Stimulated activated CD8-positive, alpha-beta memory T cell treated with anti-CD3 and anti-CD28 coated beads, Interleukin-2, amount 100 ng/mL, for 1 hour (primary cell): ENCODE measurements at places on chromosomes 12 and 14.

DNA sequence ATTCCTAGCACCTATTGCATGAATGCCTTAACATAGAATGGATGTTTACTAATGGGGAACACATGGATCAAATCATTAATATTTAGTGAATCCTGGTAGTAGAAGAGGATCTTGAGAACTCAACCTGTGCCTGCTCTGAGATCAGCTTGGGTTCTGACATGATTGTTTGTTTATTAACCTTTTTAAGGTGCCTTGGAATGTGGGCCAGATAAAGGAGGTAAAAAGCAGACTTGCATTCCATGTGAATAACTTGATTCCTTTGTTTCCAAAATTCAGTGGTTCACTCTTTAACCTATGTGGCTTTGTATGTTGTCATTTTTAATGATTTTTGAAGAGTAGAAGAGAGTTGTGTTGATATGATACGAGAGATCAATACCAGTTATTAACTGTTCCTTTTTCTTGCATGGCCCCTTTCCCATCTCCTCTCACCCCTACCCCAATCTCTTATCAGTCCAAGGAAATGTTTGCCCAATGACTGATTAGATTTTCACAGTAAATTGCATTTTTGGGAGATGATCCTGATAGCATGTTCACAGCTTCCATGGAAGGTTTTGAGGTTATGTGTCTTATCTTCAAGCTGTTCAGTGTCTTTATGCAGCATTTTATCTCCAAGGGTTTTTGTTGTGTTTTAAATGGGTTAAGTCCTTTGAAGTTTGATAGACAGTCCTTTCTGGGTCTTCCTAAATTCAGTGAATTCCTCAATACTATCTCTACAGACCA is 193.7 kb upstream of the FRMD6 start:
- DNase-seq = no peak

- no peak for DNase-seq
These were observed 216.1 kb downstream of the MSRB3 start for GRCh38 chr12:65494537-65494936.

DNA sequence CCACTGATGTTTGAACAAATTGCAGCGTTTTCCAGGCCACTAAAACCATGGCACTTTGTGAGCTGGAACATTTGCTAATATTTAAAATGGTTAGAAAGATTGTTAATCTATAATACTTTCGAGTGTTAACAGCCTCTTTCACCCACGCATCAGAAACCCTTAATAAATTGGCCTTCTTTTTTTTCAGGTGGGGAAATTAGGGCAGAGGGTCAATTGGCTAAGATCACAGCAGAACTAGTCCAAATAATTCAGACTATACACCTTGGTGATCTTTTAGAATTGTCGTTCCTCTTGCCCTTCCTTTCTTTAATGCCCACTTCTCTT is 105.8 kb downstream of the PTCSC3 start:
- no peak for DNase-seq

DNA sequence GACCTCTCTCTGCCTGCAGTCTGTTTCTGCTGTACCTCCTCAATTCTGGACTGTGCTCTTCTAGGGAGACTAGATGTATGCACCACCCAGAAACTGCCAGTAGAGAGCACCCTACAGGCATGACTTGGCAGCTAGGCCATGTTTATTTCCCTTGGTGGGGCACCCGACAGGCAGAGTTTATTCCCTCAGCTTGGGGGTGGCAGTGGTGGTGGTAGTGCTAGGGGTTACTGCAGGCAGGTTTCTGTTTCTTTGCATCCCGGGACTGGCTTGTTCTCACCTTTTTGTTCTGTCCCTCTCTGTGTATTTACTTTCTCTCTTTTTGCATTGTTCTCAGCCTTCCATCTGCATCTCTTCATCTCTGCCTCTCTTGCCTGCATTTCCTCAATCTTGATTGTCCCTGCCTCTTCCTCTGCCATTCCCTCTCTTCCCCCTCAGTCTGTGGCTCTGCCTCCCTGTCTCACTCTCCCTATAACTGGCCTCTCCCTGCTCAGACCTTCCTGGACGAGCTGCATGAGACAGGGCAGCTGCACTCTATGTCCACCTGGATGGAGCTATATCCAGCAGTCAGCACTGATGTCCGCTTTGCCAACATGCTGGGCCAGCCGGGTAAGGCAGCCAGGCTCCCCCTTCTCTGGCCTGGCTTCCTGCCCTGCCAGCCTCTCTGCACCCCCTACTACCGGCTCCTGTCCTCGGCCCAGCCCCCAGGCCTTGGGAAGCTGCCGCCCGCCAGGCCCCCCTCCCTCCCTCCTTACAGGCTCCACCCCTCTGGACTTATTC is 13.8 kb downstream of the PRPF40B start:
- DNase-seq = no peak

- no peak for DNase-seq
These were observed 23.6 kb upstream of the SSTR1 start for GRCh38 chr14:38184132-38184531.

- no peak for DNase-seq
These were observed 13.0 kb upstream of the LEMD3 start for GRCh38 chr12:65156366-65156841.

DNA sequence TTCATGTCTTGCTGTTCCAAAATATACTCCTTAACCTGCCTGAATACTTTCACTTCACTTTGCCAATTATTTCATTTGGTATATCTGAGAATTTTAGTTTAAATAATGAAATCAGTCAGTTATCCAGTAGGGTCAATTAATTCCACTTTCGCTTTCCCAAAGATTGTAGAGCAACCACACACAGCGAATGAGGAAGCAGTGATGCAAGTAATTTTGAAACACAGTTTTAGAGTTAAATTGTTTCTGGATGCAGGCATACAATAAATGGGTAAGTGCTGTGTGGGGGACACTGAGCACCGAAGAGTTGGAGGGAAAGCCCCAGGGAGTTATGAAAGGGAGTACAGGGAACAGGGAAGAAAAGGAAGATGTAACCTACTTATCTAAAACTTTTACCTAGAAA is 62.8 kb downstream of the TSHR start:
- DNase-seq = no peak

DNA sequence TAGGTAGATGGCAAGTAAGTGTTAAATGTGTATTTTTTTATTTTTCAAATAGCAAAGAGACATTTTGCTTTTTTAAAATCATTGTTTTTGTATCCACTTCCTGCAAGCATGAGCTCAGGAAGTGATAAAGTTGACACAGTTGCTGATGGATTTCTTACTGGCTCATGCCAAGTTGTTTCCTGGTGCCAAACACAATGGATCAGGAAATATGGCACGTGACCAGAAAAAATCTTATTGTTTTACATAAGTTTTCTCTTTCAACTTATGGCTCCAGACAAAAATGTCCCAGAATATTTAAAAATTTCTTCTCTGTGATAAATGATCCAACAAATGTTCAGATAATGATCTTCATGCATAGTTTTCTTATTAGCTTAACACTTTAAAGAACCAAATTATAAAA is 1279.1 kb upstream of the FLRT2 start:
- no peak for DNase-seq

DNA sequence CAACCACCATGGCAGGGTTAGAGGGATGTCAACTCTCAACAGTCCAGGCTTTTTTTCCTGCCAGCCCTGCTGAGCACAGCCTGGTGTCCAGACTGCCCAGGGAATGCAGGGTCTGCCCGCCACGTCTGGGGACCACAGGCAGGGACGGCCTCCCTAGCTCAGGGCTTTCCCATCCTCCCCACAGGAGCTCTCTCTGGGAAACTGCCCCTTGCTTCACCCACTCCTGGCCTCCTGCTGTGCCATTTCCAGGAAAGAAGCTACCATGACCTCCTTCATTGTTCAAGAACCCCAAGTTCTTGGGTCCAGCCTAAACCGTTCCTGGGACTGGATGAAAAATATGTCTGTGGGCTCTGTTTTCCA is 4.8 kb downstream of the SCNN1A start:
- no peak for DNase-seq
